Epithelial cell of proximal tubule (primary cell): ENCODE measurements at places on chromosomes 13 and 19. TPM values are rescaled to one million over a fixed set of nuclear protein-coding genes. Genes with fewer than 3 reads are reported as not detected.

The UBAC2 gene
- total RNA-seq = 52.7 and 63.9 TPM in 2 replicates

The ACER1 gene
- total RNA-seq = not detected in 2 replicates

The KCNK6 gene
- 3.8 and 3.9 TPM in 2 replicates for total RNA-seq

The FAAP24 gene
- 3.2 and 4.2 TPM in 2 replicates for total RNA-seq

The CACNG7 gene
- not detected in 2 replicates for total RNA-seq

The MEDAG gene
- 0.07 and 0.17 TPM in 2 replicates for total RNA-seq

The ZAR1L gene
- not detected in 2 replicates for total RNA-seq

The NLRP11 gene
- total RNA-seq = not detected in 2 replicates

The BEST2 gene
- not detected in 2 replicates for total RNA-seq

The CBY2 gene
- not detected in 2 replicates for total RNA-seq

The CASP14 gene
- total RNA-seq = not detected in 2 replicates

The IGFL1 gene
- total RNA-seq = not detected in 2 replicates

The ZNF285 gene
- 1.5 and 2.7 TPM in 2 replicates for total RNA-seq

The ZNF682 gene
- total RNA-seq = 1.7 and 2.8 TPM in 2 replicates

The ZNF730 gene
- total RNA-seq = 4.5 and 6.4 TPM in 2 replicates

The FGF21 gene
- total RNA-seq = not detected in 2 replicates

The OR7D2 gene
- under 0.01 and 0.12 TPM in 2 replicates for total RNA-seq

The KLF2 gene
- 1.3 and 1.9 TPM in 2 replicates for total RNA-seq

The PLPP2 gene
- total RNA-seq = 45.2 and 51.7 TPM in 2 replicates

The IL17D gene
- 0.22 and 0.35 TPM in 2 replicates for total RNA-seq

The FAM216B gene
- not detected in 2 replicates for total RNA-seq

The SLC35E1 gene
- 26.9 and 33.0 TPM in 2 replicates for total RNA-seq

The NLRP7 gene
- total RNA-seq = not detected in 2 replicates

The CD177 gene
- 0.22 and 0.52 TPM in 2 replicates for total RNA-seq

The KMT2B gene
- total RNA-seq = 7.4 and 20.2 TPM in 2 replicates

The MYO16 gene
- 0.29 and 1.2 TPM in 2 replicates for total RNA-seq

The GPC6 gene
- total RNA-seq = 10.2 and 18.7 TPM in 2 replicates

The ZNF569 gene
- 3.7 and 6.5 TPM in 2 replicates for total RNA-seq

The APOE gene
- 5.9 and 46.2 TPM in 2 replicates for total RNA-seq

The ITGBL1 gene
- 0.94 and 1.1 TPM in 2 replicates for total RNA-seq

The OLFM2 gene
- 0.72 and 0.75 TPM in 2 replicates for total RNA-seq

The ZNF880 gene
- 16.7 and 22.8 TPM in 2 replicates for total RNA-seq
